ENCODE measurements at places on chromosomes 6 and 20.

DNA sequence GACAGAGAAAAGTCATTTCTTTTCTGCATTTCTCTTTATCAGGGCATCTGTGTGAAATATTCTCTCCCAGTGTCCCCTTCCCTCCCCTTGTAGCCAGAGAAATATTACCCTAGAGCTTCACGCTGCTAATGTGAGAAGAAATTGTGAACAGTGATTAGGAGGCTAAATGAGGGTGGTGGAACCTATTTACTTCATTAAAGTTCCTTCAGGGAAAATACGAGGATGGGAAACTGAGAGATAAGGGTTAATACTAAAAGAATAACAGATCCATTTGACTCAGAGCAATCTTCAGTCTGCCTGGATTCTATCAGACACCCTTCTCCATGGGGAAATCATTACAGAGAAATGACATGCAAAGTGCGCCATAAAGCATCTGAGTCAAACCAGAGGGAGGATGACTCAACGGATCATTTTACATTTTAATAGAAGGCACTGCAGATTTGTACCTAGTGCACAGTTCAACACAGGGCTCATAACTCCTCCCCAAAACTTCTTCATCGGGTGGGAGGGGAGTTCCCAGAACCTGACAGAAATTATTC is 131.3 kb downstream of the GJA10 start:
- no peak for DNase-seq

GRCh38 chr6:5202941-5203340 is 57.8 kb downstream of the LYRM4 start:
- no peak for DNase-seq

DNA sequence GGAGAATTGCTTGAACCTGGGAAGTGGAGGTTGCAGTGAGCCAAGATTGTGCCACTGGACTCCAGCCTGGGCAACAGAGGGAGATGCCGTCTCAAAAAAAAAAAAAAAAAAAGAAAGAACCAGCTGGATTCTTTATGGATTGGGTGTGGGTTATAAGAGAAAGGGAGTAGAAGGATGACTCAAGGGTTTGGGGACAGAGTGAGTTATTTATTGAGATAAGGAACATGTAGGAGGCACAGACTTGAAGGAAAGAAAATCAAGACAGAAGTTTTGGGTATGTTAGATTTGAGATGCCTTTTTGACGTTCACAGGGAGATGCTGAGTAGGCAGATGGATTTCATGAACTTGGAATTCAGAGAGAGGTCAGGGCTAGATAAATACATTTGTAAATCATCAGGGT is 47.6 kb downstream of the KIZ start:
- no peak for DNase-seq

DNA sequence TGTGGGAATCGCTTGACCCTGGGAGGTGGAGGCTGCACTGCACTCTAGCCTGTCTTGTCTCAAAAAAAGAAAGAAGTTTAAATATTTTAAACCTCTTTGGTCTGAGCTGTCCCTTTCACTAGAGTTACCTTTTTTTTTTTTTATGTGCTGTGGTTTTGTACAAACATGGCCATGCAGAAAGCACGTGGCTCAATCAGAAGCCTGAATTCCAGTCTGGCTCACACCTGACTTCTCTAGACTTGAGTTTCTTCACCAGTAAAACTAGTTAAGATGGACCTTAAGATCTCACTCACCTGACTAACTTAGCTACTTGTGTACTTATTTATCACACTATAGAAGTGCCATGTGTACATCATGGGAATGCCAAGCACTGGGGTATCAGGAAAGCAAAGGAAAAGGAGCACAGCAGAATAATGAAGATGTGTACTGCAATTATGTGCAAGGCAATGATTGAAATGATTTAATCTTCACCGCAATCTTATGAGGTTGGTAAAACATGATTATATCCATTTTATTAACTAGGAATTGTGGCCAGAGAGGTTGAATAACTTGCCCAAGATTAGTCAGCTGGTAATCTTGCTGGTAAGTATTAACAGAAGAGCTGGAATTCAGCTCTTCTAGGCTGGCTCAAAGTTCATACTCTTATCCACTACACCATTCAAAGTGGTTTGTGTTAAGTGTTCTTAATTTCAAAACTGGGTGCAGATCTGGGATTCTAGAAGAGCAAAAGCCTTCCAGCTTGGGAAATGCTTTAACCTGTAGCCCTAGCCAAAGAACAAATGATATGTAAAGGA is 10.7 kb downstream of the HMGN3 start:
- no peak for DNase-seq

- no peak for DNase-seq
Observed at GRCh38 chr6:125947615-125948014, 9.0 kb upstream of the HINT3 start.

- no peak for DNase-seq
Observed at GRCh38 chr6:133157995-133158394, 83.2 kb upstream of the EYA4 start.

DNA sequence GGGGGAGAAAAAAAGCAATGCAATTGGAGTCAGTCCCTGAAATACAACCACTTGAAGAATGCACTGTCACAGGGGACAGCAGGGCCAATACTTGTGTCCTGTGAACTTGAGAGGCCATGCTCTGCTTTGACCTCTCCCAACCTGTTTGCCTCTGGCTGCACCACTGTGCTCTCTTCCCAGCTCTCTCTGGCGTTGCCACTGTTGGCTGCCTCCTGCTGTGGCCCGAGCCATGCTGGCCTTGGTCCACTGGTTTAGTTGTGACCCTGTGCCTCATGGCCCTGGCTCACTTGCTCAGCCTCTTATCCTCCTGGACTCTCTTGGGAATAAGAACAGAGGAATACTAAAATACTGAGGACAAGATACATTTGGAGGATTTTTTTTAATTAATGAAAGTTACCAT is 14.5 kb upstream of the FBXO30 start:
- no peak for DNase-seq

DNA sequence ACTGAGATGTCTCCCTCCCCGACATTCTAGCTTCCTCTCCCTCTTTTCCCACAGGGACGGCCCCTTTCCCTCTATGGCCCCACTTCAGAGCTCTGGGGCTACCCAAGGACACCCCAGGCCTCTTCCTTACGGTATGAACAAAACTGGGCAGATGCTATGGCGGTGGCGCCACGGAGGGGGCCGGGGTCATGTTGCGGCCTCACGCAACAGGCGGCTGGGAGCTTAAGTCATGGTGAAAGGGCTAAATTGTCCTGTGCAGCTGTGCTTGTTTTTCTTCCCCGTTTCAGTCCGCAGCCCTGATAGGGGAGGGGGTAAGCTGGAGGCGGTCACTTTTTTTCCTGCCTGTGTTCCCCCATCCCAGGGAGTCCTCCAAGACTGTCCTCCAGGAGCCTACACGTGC is 17.6 kb upstream of the KIAA1755 start:
- DNase-seq = no peak

Measured in stimulated activated CD8-positive, alpha-beta memory T cell treated with anti-CD3 and anti-CD28 coated beads, Interleukin-12 subunit alpha, Interleukin-12 subunit beta, amount 100 ng/mL, for 4 hours (primary cell).